ENCODE measurements at places on chromosomes 2 and 18.

DNA sequence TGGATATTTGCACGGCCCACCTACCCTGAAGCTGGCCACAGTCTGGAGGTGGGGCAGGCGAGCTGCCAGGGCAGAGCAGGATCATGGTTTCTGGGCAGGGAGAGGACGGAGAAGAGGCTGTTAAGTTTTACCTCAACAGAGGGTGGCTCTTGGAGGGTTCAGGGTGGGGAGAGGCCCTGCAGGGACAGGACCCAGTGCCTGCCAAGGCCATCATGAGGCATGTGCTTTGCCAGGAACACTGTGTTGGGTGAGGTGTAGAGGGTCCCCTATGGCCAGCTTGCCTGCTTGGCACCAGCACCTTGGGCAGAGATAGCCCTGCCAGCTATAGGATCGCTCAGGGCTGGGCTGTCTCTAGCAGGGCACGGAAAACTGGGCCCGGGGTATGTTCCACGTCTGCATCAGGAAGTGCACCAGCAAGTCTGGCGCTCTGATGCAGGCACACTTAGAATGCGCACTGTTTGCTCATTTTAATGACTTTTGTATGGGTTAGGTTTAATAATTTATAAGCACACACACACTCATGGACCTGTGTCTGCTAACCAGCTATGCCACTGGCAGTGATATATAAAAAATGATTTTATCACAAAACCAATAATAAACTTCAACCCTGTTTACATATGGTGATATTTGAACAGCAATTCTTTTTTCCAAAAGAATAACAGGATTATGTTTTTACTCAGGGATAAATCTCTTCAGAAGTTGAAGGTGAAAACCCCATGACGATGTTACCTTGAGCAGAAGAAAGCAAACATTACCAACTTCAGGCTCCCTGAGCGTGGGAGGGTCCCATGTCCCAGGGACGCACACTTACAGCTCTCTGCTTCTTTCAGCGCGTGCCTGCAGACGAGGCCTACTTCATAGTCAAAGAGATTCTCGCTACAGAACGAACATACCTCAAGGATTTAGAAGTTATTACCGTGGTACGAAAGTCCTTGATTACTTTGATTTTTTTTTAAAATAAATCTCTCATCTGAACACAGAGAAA, 46.4 kb downstream of the STK25 start:
- no peak for DNase-seq

GRCh38 chr2:11416931-11417330, 49.0 kb downstream of the E2F6 start:
- DNase-seq = no peak

DNA sequence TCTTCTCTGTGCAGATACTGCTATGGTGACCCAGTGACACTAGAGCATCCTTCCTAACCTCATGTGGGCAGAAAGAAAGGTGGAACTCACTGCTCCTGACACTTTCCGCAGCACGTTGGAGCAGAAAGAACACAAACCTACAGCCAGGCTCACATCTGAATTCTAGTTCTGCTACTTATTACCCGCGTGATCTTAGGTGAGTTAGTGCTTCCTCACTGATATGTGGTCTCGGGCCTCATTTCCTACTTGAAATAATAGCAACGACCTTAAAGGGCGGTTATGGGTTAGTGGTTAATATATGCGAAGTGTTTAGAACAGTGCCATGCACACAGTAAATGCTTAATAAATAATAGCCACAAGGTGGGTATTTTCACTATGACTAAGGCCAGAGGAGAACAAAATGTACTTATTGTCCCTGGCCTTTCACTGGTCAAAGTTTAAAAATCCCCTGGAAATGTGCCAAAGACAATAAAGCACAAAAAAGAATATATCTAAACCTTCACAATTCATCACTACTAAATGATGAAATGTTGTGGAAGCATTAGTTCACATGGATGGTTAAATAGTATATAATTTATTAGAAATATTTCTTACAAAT, 66.6 kb downstream of the MYOM1 start:
- no peak for DNase-seq

DNA sequence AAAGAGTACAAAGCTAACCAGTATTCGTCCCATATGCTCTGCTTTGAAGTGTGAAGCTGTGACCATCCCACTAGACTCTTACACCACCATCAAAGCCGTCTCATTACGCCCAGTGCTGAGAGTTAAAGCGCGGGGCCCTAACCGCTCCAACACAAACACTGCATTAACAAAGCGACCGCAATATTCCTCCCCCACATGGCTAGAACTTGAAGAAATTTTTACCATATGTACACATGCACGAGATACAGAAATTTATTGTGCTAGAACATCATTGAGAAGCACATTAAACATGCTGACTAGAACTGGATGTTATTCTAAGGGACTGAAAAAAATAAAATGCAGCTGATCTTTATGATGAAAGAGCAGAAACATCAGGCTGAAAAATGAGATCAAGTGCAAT, 20.5 kb downstream of the FTCDNL1 start:
- DNase-seq = no peak

DNA sequence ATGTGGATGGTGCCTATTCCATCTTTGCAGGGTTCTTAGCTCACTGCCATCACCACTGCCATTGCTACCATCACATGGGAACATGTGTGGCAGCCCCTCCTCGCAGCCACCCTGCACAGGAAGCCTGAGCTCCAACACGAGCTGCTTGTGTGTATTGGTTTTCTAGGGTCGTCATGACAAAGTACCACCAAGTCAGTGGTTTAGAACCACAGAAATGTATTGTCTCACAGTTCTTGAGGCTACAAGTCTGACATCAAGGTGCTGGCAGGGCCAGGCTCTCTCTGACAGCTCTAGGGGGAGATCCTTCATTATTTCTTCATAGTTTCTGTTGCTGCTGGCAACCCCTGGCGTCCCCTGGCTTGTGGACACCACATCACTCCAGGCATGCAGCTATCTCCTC, 10.3 kb upstream of the IL1R2 start:
- DNase-seq = no peak

GRCh38 chr2:60118061-60118460, 435.4 kb downstream of the BCL11A start:
- DNase-seq = no peak

DNA sequence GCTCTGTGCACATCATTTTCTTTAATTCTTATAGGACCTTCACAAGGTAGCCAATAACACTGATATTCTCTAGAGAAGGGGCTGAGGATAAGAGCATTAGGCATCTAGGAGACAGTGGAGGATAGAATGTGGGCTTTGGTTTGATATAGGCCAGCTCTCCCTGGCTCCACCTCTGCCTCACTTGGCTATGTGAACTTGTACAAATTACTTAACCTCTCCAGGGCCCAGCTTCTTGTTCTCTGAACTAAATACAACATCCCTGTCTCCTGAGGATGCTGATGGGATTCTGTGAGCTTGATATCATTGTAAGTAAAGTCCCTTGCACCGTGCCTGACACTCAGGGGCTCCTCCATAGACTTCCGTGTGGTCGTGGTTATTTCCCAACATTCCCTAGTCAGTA, 87.3 kb downstream of the ACOXL start:
- no peak for DNase-seq

DNA sequence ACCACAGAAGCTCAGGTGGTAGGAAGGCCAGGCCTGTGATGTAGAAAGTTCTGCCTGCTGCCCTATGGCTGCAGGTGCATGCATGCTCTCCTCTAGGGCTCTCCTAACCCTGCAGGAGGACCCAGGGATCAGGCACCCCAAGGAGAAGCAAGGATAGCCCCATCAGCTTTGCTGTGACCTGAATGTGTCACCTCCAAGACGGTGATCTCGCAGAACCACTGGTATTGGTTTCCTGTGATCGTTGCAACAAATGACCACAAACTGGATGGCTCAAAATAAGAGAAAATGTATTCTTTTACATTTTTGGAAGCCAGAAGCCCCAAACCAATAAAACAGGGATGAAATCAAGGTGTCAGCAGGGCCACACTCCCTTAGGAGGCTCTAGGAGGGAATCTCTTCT, 327.3 kb downstream of the BCL11A start:
- DNase-seq = no peak

DNA sequence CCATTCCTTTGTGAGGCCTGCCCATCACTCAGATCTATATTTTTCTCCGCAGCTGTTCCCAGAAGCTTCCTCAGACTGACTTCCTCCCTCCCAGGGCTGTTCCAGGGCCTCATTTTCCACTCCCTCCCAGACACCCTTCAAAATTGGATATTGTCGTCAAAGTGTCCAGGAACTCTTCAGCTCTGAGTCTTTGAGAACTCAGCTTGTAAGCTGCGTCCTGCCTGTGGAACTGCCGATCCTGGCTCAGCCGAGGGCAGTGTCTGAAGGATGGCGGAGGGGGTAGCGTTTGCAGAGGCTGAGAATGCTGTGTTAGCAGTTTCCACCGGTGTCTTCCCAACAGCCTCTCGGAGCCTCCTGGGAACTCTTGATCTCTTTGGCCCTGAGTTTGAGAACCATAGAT, 27.1 kb downstream of the NCK2 start:
- DNase-seq = no peak

- DNase-seq = no peak
These were observed 31.9 kb downstream of the UXS1 start for GRCh38 chr2:106161938-106162820.

DNA sequence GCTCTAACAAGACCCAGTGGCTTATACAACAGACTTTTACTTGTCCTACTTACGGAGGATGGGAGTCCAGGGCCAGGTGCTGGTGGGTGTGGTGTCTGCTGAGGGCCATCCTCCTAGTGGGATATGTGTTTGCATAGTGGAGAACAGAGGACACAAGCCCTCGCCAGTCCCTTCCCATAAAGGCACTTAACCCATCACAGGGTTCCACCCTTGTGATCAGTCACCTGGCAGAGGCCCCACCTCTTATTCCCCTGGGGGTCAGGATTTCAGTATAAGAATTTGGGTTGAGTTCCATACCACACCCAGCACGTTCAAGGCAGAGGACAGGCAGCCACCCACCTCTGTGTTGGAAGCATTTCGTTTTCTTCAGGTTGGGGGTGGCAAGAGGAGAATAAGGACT, 259.0 kb downstream of the AGAP1 start:
- DNase-seq = no peak

DNA sequence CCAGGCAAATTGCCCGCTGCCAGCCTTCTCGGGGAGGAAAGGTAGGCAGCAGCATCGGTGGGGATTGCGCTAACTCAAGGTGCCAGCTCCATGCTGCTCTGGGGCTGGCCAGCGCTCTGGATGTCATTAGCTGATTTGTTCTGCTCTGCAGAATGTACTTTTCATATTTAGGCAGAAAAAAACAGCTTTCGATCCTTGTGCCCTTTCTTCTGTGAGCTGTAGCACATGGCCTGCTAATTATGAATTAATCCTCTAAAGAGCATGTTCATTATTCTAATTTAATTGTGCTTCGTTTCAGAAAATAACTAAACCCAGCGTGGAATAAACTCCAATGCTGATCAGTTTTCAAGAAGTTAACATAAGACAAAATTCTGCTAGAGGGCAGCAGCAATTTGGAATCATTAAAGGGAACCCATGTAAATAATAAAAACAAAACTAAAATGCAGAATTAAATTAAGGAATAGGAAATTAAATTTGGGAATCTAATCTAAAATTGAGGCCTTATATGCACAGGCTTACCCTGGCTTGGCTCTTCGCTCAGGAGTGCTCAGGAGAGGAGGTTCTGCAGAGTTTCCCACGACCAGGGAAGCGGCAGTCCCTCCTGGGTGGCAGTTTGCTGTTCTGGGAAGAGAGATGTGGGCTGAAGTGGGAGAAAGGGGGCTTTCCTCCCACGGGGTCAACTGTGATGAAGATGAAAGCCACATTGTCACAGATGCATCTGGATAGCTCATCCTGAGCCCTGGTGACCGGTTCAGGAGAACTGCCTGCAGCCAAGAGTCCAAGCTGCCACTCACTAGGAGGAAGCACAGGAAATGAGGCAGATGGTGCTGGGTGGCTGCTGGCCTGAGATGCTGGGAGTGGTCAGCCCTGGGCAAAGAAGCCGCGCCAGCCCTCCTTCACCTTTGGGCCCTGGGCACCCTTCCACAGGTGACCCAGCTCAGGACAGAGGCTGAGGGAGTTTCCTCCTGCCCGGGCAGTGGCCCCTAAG, 93.2 kb upstream of the PKDCC start:
- no peak for DNase-seq

DNA sequence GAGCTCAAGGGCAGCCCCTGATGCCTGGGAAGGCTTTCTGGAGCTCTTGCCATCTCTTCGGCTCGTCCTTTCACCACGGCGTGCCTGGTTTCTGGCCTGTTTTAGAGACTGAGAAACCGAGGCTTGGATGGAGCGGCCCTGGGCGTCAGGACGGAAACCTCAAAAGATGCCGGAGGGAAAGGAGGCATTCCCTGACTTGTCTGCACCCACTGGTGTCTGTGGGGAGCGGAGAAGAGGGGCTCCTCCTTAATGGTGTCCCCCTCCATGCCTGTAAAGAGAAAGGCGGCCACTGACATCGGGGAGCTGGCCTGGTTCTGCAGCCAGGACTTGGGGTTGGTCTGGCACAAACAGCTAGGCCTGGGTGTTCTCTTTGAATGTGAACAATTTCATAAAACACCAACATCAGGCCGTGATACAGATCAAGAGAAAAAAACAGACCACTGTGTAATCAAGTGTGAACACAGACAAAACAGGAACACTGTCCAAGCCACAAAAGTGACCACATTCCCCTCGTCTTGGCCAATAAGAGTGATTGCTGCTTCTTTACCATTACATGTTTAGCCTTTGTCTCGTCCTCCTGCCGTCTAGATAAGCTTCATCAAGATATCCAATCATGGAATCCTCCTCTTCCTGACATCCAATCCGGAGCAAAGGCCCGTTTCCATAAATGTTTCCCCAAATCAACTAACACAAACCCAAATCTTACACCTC, 633 bp upstream of the ILKAP start:
- no peak for DNase-seq

GRCh38 chr2:28487258-28487657, 8.6 kb upstream of the PLB1 start:
- DNase-seq = no peak
